ENCODE measurements at places on chromosomes 7 and 10.

DNA sequence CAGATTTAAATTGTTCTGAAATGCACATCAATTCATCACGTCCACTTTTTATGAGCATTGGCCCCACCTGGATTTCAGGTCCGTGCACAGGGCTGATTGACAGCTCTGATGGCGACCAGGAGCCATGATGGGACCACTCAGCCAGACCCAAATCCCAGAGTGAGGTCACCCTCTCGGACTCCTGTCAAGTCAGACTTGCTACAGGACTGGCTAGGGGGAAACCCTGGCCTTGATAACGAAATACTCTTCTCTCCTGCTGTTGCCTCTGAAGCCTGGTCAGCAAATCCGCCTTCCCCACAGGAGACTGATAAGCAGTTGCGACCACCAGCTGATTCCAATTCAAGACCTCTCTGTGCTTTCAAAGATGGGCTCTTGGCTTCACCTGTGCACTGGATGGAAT lies 76.4 kb downstream of the CARD11 start:
- DNase-seq, result no peak

- no peak for DNase-seq
These were observed 35.3 kb downstream of the PALD1 start for GRCh38 chr10:70513848-70514309.

DNA sequence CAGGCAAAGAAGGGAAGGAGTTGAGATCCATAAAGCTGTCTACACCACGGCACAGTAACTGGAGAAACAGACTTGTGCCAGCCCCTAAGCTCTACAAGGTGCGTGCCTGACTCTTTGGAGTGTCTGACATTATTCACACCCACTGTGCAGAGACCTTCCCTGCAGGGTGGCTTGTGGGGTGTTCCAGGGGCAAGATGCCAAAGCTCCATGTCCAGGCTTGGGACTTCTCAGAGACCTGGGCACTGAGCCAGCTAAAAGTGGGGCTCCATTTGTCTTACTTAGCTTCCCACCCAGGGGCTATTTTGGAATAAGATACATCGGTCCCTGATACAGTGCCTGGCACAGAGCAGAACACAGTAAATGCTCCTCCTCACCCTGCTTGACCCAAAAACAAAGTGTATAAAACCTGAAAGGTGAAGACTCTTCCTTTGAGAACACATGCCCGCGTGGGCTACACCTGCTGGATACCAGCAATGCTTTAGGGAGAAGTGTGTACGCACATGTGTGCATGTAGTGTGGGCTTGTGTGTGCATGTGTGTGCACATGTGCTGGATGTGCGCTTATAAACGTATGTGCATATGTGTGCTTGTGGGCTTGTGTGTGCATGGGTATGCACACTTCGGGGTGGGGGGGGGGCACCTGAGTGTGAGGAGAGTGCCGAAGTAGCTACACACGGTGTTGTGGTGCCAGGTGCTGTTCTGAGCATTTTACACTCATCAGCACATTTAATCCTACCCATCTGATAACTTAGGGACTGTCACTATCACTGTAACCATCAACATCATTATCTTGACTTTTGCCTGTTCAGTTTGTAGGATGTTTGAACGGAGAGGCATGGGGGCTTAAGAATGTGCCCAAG lies 143.0 kb downstream of the ARHGAP22 start:
- DNase-seq, result no peak

DNA sequence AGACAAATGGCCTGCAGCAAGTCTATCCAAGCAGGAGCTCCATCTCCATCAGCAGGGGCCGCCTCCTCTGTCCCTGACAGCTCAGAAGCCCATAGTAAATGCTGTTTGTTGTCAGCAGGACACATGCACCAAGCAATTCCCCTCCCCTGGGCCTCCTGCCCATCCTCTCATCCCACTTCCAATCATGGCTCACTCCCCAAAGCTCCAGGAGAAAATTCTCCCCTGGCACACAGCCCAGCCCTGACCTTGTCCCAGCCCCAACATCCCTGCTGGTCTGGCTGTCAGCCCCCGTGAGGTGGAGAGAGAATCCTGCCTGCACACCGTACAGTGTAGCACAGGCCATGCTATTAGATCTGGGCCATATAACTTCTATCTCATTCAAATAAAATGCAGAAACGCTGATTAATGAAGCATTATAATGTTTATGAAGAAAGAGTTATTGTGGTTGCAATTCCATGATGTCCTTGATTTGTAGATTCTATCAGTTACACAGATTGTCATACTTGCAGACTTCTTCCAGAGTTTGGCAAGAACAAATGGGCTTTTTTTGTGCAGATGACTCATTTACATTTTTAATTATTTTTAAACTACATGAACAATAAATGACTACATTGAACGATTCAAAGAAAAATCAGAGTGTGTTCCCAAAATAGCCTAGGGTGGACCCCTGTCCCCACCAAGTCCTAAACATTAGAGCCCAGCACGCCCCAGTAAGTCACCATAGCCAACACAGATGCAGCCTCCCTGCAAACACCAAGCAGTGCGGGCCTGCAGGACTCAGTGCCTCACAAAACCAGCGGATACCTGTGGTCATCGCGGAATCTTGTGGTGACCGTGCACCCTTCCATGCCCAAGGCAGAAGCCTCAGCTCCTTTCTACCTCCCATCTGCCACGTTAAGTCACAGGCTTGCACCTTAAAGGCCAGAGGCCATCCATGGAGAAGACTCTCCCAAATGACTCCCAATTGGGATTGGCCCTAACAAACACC lies 70.1 kb downstream of the COBL start:
- DNase-seq, result no peak

DNA sequence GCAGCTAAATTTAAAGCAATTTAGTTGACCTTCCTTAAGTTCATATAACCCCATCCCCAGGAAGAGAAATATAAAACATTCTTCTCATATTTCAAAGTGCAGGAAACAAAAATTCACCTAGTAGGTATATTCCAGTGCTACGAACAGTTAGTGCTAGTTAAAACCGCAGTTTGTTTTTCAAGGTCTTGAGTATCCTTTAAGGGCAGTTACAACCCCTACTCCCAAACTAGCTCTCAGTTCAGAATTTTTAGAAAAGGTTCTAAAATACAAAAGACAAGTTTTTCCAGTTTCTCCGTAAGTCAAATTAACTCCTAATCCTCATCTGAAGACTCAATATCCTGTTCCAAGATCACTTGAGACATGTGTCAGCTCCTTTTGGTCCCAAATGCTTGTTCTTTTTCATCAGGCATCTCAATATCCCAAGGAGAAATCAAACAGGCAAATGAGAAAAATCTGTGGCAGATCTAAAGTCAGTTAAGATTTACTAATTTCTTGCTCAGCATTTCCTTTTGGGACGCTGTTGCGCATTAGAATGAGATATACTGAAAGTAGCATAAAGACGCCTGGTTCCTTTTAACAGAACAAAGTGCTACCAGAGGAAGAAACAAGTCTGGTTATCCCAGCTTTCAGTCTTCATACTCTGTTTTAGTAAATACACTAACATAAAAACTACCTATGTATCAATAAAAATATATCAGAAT lies 51.8 kb downstream of the ARHGAP12 start:
- DNase-seq, result no peak

- DNase-seq, result peak; percentile 96
These were observed 214.6 kb upstream of the TMEM72 start for GRCh38 chr10:44696496-44696895.

- DNase-seq, result peak; percentile 32
These were observed 381.2 kb upstream of the MGMT start for GRCh38 chr10:129085811-129086210.

DNA sequence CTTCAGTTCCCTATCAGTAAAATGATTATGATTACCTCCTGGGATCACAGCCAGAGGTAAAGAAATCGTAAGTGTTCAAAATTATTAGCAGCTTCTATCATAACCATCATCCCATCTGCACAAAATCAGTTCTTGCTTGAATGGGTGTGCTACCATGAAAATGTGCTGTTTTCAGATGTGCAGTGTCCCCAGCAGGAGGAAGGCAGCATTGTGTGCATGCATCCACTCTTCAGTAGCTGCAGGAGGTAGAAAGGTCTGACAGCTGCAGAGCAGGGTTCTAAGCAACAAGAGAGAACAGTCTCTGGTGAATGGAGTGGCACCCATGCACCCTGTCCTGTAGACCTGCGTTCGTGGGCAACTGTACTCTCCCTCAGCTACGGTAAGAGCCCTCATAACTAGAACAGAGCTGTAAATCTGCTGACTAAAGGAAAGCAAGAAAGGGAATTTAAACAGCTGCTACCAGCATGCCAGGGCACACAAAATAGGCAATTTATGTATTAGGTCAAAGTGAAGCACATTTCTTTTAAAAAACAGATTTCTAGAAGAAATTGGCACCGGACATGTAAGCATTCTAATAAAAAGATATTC lies 21.2 kb downstream of the VSTM2A start:
- DNase-seq, result no peak

DNA sequence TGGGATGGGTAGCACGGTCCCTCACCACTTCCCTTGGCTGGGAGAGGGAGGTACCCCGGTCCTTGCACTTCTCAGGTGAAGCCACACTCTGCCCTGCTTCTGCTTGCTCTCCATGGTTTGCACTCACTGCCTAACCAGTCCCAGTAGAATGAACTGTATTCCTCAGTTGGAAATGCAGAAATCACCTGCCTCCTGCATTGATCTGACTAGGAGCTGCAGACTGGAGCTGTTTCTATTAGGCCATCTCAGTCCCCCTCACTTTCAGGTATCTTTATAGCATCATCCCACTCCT lies 264.9 kb downstream of the ZWINT start:
- no peak for DNase-seq

DNA sequence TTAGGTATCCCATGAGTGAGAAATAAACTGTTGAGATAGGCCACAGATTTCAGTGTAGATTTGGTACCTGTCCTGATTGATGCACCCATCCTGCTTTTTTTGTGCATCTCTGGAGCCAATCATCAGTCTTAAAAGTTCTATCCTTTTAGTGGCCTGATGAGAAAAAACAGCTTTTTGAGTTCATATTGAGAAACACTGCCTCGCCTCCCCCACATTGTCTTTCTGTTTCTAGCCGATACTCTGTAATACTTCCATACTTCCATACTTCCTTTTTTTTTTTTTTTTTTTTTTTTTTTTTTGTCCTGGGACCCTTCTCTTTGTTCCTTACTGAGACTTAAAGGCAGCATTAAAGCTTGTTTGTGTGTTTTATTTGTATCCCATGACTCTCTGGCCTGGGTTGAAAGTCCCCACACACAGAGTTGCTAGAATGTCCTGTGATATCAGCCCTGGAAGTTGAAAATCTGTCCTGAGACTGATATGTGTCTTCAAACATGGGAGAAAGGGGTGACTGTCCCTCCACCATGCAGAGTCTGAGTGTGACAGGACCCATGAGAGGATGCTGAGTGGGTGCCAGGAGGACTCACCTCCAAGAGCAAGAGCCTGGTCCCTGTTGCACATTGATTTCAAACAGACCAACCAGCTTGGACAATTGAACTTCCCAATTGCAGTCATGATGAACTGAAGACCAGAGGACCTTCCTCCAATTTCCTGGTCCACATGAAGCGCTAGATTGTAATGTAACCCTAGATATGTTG lies 5.7 kb downstream of the ZNF22 start:
- no peak for DNase-seq

DNA sequence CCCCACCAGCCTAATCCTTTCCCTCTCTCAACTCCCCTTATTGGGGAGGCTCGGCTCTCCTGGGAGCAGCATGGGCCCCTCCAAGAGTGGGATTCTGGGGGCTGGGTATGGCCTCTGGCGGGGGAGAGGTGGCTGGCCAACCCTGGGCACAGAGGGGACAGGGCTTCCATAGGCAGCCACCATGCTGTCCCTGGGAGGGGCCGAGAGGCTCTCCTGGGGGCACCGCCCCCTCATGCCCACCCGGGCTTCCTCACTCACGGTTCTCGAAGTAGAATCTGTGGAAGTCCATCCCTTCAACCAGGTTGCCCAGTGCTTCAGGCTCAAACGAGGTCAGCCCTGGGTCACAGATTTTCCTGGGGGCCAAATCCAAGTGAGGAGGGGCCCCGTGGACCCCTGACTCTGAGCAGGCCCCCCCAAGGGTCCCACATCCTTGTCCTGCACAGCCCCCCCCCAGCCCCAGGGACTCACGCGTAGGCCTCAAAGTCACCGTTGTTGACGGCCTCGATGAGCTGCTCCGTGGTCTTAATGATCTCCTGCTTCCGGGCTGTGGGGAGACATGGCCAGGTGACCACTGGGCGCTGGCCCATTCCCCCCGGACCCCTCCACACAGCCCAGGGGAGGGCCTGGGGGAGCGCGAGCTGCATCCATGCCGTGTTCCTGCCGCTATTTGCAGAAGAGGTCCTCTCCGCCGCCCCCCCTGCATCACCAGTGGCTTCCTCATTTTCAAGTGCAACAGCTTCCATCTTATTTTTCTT lies 19.8 kb downstream of the YKT6 start:
- no peak for DNase-seq

- no peak for DNase-seq
These were observed 1.0 kb upstream of the ZDHHC4 start for GRCh38 chr7:6576024-6576866.

- peak; percentile 83 for DNase-seq
These were observed 166.3 kb downstream of the LCOR start for GRCh38 chr10:96998329-96998888.

DNA sequence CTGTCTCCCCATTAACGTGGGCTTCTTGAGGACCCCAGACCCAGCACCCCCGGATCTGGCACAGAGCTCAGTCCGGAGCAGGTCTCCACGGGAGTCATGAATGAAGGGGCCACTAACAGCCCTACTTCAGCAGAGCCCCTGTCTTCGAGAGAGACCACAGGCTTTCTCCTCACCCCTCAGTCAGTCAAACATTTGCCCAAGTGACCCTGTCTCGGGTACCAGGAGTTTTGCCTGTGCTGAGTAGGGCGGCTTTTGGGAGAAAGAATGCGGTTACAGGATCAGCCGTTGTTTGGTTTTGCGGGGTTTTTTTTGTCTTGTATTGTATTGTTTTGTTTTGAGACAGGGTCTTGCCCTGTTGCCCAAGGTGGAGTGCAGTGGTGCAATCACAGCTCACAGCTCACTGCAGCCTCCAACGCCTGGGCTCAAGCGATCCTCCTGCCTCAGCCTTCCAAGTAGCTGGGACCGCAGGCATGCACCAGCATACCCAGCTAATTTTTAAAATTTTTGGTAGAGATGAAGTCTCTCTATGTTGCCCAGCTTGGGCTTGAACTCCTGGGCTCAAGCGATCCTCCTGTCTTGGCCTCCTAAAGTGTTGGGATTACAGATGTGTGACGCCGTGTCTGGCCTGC lies 16.5 kb downstream of the ADAP1 start:
- DNase-seq, result no peak
